ENCODE measurements at places on chromosomes 12 and 14.
A peak's percentile ranks its signal among the peaks of the same experiment; 100 is the strongest.

DNA sequence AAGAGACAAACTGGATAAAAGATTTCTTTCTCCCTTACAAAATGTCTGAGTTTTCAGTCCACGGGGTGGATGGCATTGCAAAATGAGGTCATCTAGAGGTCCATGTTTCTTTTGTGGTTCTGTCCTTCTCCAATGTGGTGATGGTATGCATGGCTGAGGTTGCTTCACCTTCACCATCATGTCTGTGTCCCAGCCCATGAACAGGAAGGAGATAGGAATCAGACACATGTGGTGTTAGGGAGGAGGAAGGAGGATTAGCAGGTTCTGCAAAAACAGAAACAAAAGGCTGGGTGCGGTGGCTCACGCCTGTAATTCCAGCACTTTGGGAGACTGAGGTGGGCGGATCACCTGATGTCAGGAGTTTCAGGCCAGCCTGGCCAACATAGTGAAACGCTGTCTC, 11.0 kb upstream of the AEBP2 start:
- no peaks in the 10 kb centered on the region for H3K4me1 ChIP-seq
- no peak overlapping the region for H3K27ac ChIP-seq
- H3K27me3 ChIP-seq, result no peaks in the 10 kb centered on the region

DNA sequence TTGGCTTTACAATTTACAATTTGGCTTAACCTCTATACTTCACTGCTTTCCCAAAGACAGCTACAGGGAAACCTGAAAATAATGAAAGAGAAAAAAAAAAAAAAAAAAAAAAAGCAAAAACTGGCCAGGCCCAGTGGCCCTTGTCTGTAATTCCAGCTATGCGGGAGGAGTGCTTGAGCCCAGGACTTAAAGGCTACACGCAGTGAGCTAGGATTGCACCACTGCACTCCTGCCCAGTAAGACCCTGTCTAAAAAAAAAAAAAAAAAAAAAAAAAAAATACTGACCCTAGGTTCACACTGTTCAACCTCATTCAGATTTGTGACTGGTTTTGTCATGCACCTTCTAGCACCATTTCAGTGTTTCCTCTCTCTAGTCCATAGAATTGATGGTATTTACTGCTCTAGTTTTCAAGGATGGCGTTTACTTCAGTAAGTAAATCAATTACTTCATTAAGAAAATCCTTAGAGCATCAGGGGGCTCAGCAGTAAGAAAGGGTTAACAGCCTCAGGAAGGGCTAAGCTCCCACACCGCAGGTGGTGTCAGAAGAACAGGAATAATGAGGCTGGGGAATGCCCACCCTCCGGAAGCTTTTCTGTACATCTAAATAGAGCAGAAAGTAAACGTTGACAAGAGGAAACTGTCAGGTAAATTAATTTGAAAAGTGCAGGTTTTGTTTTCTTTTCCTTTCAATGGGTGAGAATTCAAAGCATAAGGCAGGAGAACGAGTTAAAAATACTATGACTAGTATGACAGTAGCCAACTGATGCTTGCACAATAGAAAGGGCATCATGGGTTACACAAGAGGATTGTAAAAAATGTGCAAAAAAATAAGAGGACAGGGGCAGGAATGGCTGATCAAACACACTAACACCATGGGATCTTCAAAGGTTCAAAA, 115.0 kb upstream of the MDM1 start:
- H3K27me3 ChIP-seq, result no peaks in the 10 kb centered on the region
- H3K36me3 ChIP-seq, result no peaks in the 10 kb centered on the region
- H3K4me3 ChIP-seq, result no peak overlapping the region
- peaks cover 53% of the 10 kb centered on the region for H3K4me1 ChIP-seq
- peak overlapping the region; percentile 1 for H3K27ac ChIP-seq

- H3K4me1 ChIP-seq, result no peaks in the 10 kb centered on the region
- H3K4me3 ChIP-seq, result no peak overlapping the region
- H3K27ac ChIP-seq, result no peak overlapping the region
- DNase-seq, result no peak
- H3K27me3 ChIP-seq, result no peaks in the 10 kb centered on the region
Observed at GRCh38 chr12:58681730-58682129, 238.6 kb downstream of the LRIG3 start.

GRCh38 chr14:90438841-90439240, 42.0 kb downstream of the CALM1 start:
- DNase-seq, result no peak
- H3K27me3 ChIP-seq, result no peaks in the 10 kb centered on the region
- no peaks in the 10 kb centered on the region for H3K4me1 ChIP-seq
- no peak overlapping the region for H3K27ac ChIP-seq
- no peak overlapping the region for H3K4me3 ChIP-seq
- no peaks in the 10 kb centered on the region for H3K36me3 ChIP-seq

- no peak overlapping the region for H3K27ac ChIP-seq
- no peaks in the 10 kb centered on the region for H3K36me3 ChIP-seq
- H3K4me1 ChIP-seq, result no peaks in the 10 kb centered on the region
- H3K27me3 ChIP-seq, result peaks cover 3% of the 10 kb centered on the region
- no peak overlapping the region for H3K4me3 ChIP-seq
- DNase-seq, result no peak
Observed at GRCh38 chr14:68921666-68922065, 57.4 kb downstream of the ACTN1 start.

DNA sequence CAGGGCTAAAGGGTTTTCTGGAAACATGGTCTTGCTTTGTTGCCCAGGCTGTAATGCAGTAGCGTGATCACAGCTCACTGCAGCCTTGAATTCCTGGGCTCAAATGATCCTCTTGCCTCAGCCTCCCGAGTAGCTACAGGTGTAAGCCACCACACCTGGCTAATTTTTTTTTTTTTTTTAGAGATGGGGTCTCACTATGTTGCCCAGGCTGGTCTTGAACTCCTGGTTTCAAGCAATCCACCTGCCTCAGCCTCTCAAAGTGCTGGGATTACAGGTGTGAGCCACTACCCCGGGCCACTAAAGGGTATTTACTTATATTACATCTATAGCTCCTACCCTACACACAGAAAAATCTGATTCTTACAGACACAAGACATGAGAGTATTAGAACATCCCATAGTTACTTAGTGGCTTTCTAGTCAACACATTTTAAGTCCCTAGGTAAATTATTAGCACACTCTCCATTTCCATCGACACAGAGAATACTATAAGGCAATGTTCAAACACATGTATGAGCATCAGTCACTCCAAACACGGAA, 6.2 kb upstream of the DCAF11 start:
- no peak for DNase-seq
- H3K4me1 ChIP-seq, result peaks cover 13% of the 10 kb centered on the region
